ENCODE measurements at places on chromosomes 11 and 22. TPM values are rescaled to one million over a fixed set of nuclear protein-coding genes. Genes with fewer than 3 reads are reported as not detected.

TPBGL gene
- 0.14 TPM for total RNA-seq

PRODH gene
- 0.44 TPM for total RNA-seq

SMC1B gene
- total RNA-seq = not detected

CNIH2 gene
- not detected for total RNA-seq

ART5 gene
- 0.22 TPM for total RNA-seq

TRIM6 gene
- total RNA-seq = 14.0 TPM
